Activated T-helper 1 cell treated with anti-CD3 and anti-CD28 coated beads, Interleukin-12 subunit alpha, Interleukin-12 subunit beta, Interleukin-2, Interleukin-4 antibody, amounts not matched to agents 30 ng/mL and 10 ng/mL and 1 ng/mL, durations not matched to agents 14 hours and 24 hours and 36 hours (primary cell): ENCODE measurements at places on chromosomes 2 and 18.

DNA sequence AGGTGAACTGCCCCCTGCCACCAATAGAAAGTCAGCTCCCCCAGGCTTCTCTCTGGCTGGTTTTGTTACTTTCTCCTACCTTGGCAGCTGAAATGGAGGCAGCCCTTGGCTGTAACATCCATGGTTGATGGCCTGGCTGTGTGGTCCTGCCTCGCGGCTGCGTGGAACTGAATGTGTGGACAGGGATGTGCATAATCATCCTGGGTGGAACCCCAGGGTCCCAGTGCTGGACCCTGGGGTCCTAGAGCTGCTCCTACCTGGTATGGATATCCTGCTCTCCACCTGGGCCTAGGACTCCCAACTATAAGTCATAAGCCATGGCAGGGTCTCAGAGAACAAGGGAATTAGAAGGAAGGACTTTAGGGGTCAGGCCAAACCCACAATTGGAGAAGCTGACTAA lies 93.5 kb downstream of the CAPN13 start:
- no peak for DNase-seq

GRCh38 chr2:170576296-170576695 lies 138.8 kb upstream of the SP5 start:
- no peak for DNase-seq

DNA sequence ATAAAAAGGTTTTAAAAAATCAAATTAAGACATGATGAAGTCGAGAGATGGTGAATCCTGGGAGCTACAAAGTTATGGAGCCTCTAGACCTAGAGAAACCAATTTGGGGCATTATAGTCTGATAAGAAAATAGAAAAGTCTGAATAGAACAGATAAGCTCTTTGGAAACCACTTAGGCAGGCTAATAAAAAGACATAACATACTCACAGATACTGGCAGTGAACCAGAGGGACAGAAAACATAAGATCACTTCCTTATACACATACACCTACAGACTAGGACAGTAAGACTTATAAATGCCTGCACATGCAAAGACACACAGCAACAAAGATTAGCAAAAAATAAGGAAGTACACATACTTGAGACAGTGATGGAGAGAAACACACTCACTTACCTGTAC lies 20.0 kb downstream of the SMC6 start:
- DNase-seq = no peak

- no peak for DNase-seq
These were observed 134.1 kb upstream of the MC4R start for GRCh38 chr18:60506682-60507081.

DNA sequence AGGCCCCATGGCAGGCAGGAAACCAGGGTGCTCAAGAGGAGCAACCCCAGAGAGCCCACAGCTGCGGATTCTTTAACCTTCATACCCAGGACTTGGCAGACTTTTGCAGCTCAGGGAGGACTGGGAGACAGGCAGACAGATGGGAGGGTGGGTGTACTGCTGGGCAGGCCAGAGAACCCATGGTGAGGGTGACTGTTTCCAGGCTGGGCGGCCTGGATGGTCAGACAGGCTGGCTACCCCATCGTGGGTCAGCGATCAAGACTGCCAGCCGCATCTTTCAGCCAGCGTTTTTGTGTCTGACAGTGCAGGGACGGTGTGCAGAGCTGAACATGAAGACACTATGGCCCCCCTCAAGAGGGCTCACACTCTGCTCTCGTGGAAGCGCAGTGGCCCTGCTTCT lies 82.2 kb downstream of the MARCO start:
- no peak for DNase-seq
